Activated T-cell treated with anti-CD3 and anti-CD28 coated beads, Interleukin-2, amount 50 U/mL, for 72 hours (primary cell): ENCODE measurements at places on chromosomes 1 and 21. TPM values are rescaled to one million over a fixed set of nuclear protein-coding genes. Genes with fewer than 3 reads are reported as not detected.

DNA sequence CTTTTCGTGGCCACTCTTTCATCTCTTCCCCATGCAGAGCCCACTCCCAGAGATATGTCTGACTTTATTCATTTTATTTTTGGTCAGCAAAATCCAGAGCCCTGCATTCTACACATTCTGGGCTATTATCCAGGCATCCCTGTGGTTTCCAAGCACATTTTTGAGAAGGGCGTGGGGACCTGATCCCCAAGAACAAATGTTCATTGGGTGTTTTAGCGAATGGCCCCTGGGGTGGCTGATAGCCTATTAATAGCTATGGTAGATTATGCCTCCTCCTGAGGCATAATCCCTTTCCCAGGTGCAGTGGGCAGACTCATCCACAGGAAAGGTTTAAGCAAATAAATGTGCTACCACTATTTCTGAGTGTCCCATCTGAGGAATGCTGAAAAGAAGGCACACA lies 511.8 kb upstream of the USP24 start:
- H3K36me3 ChIP-seq = no peaks in the 10 kb centered on the region
- no peak for DNase-seq
- no peak overlapping the region for H3K4me3 ChIP-seq

DNA sequence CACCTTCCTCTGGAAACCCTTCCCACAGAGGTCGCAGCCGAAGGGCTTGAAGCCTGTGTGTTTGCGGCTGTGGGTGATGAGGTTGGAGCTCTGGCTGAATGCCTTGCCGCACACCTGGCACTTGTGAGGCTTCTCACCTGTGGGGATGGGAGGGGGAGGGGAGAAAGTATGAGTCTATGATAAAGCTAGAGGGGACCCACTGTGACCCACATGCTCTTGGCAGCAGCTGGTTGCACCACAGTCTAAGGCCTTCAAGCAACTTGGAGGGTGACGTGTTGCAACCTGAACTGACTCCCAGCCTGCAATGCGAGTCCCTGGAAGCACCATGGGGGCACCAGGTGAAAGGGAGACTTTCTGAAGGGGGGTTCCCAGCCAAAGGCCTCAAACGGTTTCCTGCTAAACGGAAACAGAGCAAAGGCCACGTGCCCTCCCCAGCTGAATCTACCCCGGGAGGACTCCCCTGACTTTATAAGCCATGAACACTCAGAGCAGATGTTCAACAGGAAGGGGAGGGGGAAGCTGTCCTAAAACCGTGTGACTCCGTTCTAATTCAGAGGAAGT lies 10.6 kb downstream of the GFI1 start:
- H3K4me1 ChIP-seq = peaks cover 87% of the 10 kb centered on the region
- peak; percentile 71 for DNase-seq
- peak overlapping the region; percentile 98 for H3K27ac ChIP-seq
- no peaks in the 10 kb centered on the region for H3K27me3 ChIP-seq
- H3K4me3 ChIP-seq = peak overlapping the region; percentile 70
- peaks cover 68% of the 10 kb centered on the region for H3K36me3 ChIP-seq

DNA sequence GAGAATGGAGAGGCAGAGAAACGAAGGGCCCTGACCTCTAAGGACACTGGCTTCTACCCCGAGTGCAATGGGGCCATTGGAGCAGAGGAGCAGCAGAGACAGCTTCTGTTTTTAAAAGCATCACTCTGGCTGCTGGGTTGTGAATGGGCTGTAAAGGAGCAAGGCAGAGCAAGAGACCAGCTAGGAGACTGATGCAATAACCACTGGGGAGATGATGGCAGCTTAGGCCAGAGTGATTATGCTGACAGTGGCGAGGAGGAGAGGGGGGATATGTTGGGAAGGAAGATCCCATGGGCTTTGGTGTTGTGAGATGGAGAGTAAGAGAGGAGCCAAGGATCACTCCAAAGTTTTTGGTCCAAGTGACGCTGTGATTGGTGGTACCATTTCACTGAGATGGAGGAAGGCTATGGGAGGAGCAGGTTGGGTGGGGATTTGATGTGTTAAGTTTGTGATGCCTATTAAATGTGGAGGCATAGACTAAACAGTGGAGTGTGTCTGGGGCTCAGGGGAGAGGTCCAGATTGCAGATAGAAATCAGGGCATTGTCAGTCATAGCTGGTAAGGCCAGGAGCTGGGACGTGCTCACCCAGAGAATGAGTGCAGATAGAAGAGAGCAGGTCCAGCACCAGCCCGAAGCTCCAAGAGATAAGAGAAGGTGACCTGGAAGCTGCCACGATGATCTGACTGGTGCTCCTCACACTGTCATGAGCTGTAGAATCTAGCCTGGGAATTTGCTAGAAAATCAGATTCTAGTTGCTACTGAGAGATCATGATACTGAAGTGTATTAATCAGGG lies 11.0 kb downstream of the TRAF5 start:
- H3K27ac ChIP-seq = peak overlapping the region; percentile 96
- no peaks in the 10 kb centered on the region for H3K27me3 ChIP-seq
- H3K4me3 ChIP-seq = no peak overlapping the region

Gene ZSCAN20
- total RNA-seq = 3.3 TPM

DNA sequence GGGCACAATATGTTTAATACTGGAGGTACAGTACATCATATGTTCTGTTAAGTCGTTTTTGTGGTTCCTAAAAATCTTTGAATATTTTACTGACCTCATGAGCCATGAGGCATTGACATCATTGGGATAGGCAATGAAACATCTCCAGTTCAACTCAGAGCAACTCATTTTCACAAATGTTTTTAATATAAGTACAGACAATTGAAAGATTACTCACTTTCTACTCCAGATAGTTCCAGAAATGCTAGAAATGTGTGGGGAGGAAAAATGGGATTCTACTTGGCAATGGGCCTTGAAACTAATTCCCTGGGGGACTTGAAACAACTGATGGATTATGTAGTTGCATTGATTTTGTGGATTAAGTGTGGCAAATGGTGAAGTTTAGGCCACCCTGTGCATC lies 7.2 kb upstream of the C8B start:
- H3K4me3 ChIP-seq = no peak overlapping the region
- no peak for DNase-seq
- H3K27ac ChIP-seq = no peak overlapping the region
- H3K4me1 ChIP-seq = no peaks in the 10 kb centered on the region
- no peaks in the 10 kb centered on the region for H3K27me3 ChIP-seq

GRCh38 chr1:210246447-210246846 lies 13.9 kb downstream of the SERTAD4 start:
- H3K4me3 ChIP-seq = peak overlapping the region; percentile 47
- H3K4me1 ChIP-seq = peaks cover 34% of the 10 kb centered on the region
- DNase-seq = peak; percentile 18
- H3K36me3 ChIP-seq = no peaks in the 10 kb centered on the region
- no peak overlapping the region for H3K27ac ChIP-seq
- peaks cover 84% of the 10 kb centered on the region for H3K27me3 ChIP-seq

Gene LRRC52
- total RNA-seq = not detected

GRCh38 chr1:226602186-226603021 lies 53.8 kb downstream of the STUM start:
- DNase-seq = no peak
- no peaks in the 10 kb centered on the region for H3K36me3 ChIP-seq
- H3K27ac ChIP-seq = no peak overlapping the region

Gene TLR5
- 0.60 TPM for total RNA-seq

GRCh38 chr1:190244406-190244805 lies 233.3 kb downstream of the BRINP3 start:
- DNase-seq = no peak
- H3K36me3 ChIP-seq = no peaks in the 10 kb centered on the region
- H3K27ac ChIP-seq = no peak overlapping the region
- no peaks in the 10 kb centered on the region for H3K27me3 ChIP-seq
- no peak overlapping the region for H3K4me3 ChIP-seq
